ENCODE measurements at places on chromosomes 1 and 21.

- no peak for DNase-seq
Observed at GRCh38 chr1:223886516-223886921, 40.8 kb upstream of the TP53BP2 start.

DNA sequence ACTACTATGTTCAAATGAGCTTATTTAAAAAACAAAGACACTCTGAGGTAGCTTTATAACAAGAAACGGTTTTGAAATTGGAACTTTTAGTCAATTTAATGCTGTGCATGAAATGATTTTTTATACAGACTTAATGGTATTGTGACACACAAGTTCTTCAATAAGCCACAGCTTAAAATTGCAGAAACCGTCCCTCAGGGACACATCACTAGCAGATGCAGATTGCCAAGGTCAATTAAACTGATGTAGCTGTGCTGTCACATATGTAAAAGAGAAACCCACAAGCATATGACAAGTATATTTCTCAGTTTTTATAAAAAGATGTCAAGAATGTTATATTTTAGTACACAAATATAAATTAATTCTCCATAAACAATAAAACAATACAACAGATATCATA, 366.9 kb downstream of the DPYD start:
- DNase-seq, result no peak

- no peak for DNase-seq
Observed at GRCh38 chr21:35244514-35244913, 195.4 kb upstream of the RUNX1 start.

DNA sequence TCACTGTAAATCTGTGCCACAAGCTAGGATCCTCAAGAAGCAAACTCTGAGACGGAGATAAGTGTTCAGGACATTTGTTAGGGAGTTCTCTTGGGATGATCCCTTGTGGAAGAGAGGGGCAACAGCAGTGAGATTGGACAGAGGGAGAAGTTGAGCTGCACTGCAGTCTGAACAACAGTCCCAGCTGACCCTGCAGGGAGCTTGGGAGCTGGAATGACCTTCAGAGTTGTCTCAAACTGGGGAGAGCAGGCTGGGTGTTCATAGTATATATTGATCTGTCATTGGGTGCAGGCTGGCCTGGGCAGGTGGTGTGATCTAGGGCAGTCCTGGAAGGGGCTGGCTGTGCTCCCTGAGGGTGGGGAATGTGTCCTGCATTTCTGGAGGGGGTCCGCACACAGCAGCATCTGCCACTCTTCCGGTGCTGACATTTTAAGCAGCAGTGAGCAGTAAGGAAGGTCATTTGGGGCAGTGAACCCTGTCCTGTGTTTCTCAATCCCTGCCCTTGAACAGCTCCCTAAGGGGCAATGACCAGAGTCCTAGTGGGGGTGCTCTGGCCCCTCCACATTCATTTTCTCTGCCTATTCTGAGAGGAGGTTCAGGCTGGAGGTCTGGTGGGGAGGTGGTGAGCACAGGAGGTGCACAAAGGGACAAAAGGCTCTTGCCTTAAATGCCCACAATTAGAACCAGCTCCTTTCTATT, 90.2 kb upstream of the PPM1J start:
- DNase-seq, result no peak

DNA sequence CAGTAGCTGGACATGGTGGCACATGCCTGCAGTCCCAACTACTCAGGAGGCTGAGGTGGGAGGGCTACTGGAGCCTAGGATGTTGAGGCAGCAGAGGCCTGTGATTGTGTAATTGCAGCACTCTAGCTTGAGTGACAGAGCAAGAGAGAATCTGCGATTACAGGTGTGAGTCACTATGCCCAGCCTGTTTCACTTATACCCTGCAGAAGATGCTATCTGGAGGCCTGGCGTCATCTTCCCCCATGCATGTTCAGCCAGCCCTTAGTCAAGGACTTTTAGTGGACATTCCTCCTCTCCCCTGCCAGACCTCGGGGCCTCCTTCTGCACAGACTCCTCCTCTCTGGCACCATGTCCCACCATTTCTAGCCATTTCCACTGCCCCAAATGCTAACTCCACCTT, 36.3 kb upstream of the RCC2 start:
- DNase-seq, result no peak

GRCh38 chr1:176696109-176696508, 233.1 kb downstream of the PAPPA2 start:
- DNase-seq, result no peak

- DNase-seq, result no peak
Observed at GRCh38 chr1:229778794-229779193, 152.7 kb downstream of the URB2 start.

- no peak for DNase-seq
Observed at GRCh38 chr21:25298512-25299491, 308.5 kb downstream of the MRPL39 start.

GRCh38 chr1:33876970-33877650, 13.2 kb downstream of the HMGB4 start:
- DNase-seq, result peak; percentile 7
